ENCODE measurements at places on chromosomes 2 and 18.

GRCh38 chr18:9960258-9960904 is 46.6 kb downstream of the VAPA start:
- no peak for DNase-seq

DNA sequence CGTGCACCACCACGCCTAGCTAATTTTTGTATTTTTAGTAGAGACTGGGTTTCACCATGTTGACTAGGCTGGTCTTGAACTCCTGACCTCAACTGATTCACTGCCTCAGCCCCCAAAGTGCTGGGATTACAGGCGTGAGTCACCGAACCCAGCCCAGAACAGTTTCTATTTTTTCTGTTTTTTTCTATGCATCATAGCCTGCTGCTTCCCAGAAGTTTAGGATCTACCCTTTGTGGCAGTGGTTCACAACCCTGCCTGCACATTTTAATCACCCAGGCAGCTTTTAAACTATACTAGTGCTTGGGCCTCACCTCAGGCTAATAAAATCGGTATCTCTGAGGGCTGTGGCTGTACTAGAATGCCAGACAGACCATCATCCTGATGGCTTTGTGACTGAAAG is 39.7 kb upstream of the SOCS6 start:
- DNase-seq = no peak

DNA sequence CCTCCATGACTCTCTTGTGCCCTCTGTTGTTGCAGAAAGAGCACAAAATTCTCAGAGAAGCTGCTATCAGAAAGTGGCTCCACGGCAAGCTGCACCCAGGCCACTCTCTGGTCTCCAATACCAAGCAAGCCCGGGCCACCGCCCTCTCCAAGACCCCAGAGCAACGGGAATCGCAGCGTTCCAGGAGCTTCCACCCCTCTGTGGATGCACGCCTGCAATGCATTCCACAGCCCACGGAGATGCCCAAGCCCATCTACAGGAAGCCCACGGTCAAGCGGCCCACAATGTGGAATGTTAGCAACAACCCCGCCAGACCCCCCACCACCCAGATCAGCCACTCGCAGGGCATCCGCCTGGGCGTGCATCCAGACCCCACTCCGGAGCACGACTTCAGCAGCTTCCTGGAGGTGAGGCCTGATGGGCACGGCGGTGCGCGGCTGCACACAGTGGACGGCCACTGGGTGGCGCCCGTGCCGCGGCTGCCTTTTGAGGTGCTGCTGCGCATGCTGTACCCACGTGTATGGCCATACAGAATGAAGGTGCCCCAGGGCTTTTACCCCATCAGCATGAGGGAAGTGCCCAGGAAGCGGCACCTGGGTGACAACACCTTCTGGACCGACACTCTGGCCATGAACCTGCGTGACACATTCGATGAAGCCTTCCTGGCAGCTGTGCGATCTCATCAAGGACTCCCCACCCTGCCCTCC is 6.3 kb downstream of the ANKRD53 start:
- peak; percentile 59 for DNase-seq

DNA sequence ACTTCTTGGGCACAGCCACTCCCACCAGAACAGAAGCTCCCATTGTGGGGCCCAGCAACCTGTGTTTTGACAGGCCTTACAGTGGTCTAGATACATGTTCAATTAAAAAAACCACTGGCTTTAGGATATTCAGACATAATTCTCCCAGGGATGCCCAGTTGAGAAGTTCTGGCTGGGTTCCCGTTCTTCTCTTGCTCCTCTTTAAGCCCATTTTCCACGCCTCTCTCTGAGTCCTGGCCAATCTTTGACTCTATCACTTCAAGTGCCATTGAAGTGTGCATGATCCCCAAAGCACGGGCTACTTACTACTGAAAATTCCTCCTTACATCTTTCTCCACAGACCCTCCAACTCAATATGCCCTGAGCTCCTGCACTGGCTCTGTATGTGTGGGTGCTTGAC is 17.5 kb upstream of the SULT1C3 start:
- no peak for DNase-seq

GRCh38 chr2:121489911-121490583 is 40.6 kb upstream of the RNU4ATAC start:
- no peak for DNase-seq

- no peak for DNase-seq
Observed at GRCh38 chr18:49376046-49376445, 84.4 kb downstream of the DYM start.

- DNase-seq = no peak
Observed at GRCh38 chr2:28232295-28232694, 160.4 kb upstream of the FOSL2 start.

DNA sequence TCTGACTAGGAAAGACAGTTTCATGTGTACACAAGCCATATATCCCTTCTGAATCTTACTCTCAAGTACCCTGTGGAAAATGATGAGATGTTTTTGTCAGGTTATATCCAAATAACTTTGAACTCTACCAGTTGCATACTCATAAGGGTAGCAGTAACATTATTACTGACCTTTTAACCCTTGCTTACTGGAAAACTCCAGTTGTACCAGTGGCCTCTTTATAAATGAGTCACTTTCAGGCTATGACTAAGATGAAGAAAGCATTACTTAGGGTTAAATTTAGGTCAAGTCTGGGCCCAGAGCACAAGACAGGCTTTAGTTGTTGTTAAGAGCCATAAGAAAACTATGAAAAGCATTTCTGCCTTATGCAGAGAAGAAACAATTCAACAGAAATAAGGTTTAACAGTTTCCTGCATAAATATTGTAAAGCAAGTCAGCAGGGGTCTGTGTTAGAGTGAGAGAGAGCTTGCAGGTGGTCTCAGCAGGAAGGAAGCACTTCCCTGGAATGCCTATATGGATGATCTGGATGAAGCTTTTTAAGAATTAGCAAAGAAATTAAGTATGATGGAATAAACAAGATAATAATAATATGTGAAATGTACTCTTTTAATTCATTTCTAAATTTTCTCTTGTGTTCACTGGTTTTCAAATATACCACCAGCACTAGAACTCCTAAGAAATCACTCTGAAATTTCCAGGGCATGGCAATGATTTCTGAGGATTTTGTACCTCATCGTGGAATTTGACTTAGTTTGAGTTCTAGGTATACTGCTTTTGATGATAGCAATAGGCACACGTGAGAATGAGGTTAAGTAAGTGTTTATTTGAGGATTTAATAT is 126.6 kb downstream of the UBE2E3 start:
- no peak for DNase-seq

- DNase-seq = no peak
Observed at GRCh38 chr2:124683536-124684428, 658.7 kb downstream of the CNTNAP5 start.

GRCh38 chr2:112582314-112582746 is 2.1 kb upstream of the CHCHD5 start:
- no peak for DNase-seq

- DNase-seq = no peak
Observed at GRCh38 chr2:127932199-127932876, 46.6 kb upstream of the AMMECR1L start.

Measured in activated CD8-positive, alpha-beta memory T cell treated with anti-CD3 and anti-CD28 coated beads for 4 hours (primary cell).